ENCODE measurements at places on chromosomes 13 and 19. TPM values are rescaled to one million over a fixed set of nuclear protein-coding genes. Genes with fewer than 3 reads are reported as not detected.

DNA sequence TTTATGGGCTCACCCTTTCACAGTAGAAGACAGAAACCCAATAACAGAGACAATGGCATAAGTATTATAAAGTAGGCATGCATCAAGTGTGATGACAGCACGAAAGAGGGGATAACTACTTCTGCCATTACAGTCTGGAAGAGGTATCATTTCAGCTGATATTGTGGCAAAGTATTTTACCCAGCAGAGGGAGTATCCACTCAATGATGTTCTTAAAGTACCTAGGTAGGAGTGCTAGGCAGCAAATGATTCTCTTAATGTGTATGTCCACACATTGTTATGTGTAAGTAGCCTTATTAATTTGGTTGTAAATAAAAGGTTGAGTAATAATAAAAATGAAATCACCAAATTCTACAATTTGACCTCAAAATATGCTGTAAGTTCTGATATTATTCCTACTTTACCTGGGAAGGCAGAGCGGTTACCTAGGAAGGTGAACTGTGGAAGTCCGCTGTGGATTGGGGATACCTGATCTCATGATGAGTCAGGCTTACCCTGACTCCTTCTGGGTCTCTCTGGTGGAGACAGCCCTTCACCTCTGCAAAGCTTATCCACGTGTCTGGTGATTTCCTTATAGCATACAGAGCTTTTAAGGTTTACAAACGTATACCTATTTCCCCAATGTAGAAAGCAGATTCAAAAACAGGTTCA lies 4.1 kb upstream of the UBAC2 start:
- H3K27ac ChIP-seq = no peak overlapping the region
- no peak overlapping the region for H3K4me3 ChIP-seq
- H3K4me1 ChIP-seq = peaks cover 15% of the 10 kb centered on the region
- no peak for DNase-seq
- H3K36me3 ChIP-seq = no peaks in the 10 kb centered on the region

DNA sequence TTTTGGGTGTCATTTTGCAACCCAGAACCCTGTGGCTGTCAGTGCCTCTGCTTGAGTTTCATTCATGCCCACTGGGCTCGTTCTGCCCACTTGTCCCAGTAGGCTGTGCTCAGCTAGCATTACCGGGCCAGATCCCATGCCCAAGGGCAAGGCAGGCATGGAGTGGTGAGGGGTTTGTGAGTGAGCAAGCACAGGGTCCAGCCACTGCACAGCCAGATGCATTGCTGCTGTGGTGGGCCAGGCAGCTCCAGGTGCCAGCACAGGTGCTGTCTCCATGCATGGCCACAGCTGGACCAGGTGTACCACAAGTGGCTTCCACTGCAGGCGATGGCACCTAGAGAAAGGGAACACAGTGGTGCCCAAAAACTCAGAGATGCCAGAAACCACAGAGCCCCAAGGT lies 1671.2 kb downstream of the OLFM4 start:
- DNase-seq = no peak
- H3K4me3 ChIP-seq = no peak overlapping the region
- H3K36me3 ChIP-seq = no peaks in the 10 kb centered on the region
- H3K27me3 ChIP-seq = no peaks in the 10 kb centered on the region
- no peak overlapping the region for H3K27ac ChIP-seq

GRCh38 chr19:6686628-6686975 lies 16.6 kb upstream of the TNFSF14 start:
- no peaks in the 10 kb centered on the region for H3K27me3 ChIP-seq
- no peaks in the 10 kb centered on the region for H3K4me1 ChIP-seq
- no peak overlapping the region for H3K4me3 ChIP-seq
- H3K27ac ChIP-seq = no peak overlapping the region

DNA sequence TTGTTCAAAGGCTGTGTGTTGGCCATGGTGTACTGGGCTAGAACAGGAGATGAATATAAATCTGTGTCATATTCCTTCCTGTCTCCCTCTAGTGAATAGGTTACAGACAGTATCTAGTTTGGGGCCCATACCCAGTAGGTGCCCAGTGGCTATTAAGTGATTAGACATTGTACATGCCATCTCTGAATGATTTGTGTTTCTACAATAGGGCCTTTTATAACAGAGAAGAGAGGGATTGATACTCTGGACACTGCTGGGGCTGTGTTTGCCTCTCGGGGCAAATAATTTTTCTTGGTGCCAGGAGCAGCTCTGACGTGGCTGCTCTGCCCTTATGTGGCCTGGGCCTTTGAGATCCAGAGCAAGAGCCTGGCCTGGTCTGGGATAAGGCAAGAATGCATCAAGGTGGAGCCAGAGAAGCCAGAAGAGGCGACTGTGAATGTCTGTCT lies 403.1 kb downstream of the SPRY2 start:
- peak overlapping the region; percentile 81 for H3K27ac ChIP-seq
- no peak overlapping the region for H3K4me3 ChIP-seq
- DNase-seq = no peak
- H3K36me3 ChIP-seq = no peaks in the 10 kb centered on the region
- no peaks in the 10 kb centered on the region for H3K27me3 ChIP-seq

GRCh38 chr19:21485926-21486325 lies 19.5 kb upstream of the ZNF429 start:
- H3K27ac ChIP-seq = no peak overlapping the region
- DNase-seq = no peak
- H3K4me1 ChIP-seq = peaks cover 8% of the 10 kb centered on the region
- no peak overlapping the region for H3K4me3 ChIP-seq

- H3K27me3 ChIP-seq = no peaks in the 10 kb centered on the region
- DNase-seq = peak; percentile 89
These were observed 2.9 kb upstream of the LTBP4 start for GRCh38 chr19:40598121-40598917.

GRCh38 chr13:76692346-76692745 lies 193.9 kb downstream of the KCTD12 start:
- peaks cover 8% of the 10 kb centered on the region for H3K4me1 ChIP-seq
- H3K4me3 ChIP-seq = no peak overlapping the region
- no peaks in the 10 kb centered on the region for H3K36me3 ChIP-seq
- H3K27me3 ChIP-seq = no peaks in the 10 kb centered on the region

- peaks cover 7% of the 10 kb centered on the region for H3K27me3 ChIP-seq
- H3K4me3 ChIP-seq = no peak overlapping the region
- H3K36me3 ChIP-seq = no peaks in the 10 kb centered on the region
- DNase-seq = no peak
- H3K4me1 ChIP-seq = peaks cover 8% of the 10 kb centered on the region
These were observed 5.4 kb upstream of the PALM start for GRCh38 chr19:703329-703650.

DNA sequence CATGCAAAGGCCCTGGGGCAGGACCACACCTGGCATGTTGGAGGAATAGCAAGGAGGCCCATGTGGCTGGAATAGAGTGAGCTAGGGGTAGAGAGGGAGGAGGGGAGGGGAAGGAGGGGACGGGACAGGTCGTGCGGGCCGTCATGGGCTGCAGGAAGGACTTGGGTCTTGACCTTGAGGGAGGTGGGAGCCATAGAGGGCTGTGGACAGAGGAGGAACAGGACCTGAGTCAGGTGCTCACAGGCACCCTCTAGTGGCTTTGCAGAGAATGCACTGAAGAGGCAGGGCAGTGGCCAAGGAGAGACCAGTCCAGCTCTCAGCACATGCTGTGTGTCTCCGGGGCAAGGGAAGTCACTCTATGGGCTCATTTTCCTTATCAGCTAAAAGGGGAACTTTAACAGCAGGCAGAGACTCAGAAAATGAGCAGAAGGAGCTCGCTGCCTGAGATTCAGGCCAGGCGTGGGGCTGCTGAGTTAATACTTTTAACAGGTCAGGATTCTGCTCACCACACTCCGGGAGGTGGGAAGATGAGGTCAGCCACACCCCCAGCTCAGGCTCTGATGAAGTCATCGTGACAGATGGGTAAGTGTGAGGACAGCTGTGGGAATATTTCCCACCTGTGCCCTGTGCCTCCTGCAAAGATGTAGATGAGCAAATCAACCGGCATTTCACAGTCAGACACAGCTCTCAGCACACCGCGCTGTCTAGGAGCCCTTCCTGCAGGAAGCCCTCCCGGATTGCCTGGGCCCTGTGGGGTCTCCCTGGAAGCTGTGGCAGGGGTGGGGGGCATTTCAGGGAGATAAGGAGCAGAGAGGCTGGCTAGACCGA lies 6.0 kb upstream of the TNFAIP8L1 start:
- no peaks in the 10 kb centered on the region for H3K27me3 ChIP-seq
- peak; percentile 73 for DNase-seq
- H3K4me3 ChIP-seq = no peak overlapping the region
- H3K36me3 ChIP-seq = no peaks in the 10 kb centered on the region
- peak overlapping the region; percentile 28 for H3K27ac ChIP-seq

GRCh38 chr13:30338331-30338851 lies 31.0 kb upstream of the KATNAL1 start:
- no peak for DNase-seq
- no peak overlapping the region for H3K27ac ChIP-seq
- H3K36me3 ChIP-seq = no peaks in the 10 kb centered on the region
- peaks cover 18% of the 10 kb centered on the region for H3K4me1 ChIP-seq

DNA sequence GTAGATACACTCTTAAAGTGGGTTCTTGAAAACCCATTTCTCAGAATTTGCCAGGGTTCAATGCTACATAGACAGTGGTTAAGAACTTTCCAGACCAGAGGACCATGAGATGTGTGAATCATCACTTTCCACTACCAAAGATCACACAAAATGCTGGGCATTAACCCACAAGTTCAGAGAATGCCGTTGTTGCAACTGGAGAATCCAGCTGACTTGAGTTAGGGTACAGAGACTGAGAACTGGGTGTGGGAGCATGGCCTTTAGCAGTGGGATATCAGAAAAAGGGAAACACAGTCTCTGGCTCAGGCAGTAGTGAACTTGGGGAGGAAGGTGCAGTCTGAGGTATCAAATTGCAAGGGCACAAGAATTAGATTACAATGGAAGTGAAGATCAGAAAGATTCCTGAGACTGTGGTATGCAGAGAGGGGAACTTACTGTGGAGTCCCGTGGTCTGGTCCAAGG lies 51.5 kb upstream of the WDFY2 start:
- H3K27ac ChIP-seq = no peak overlapping the region
- no peaks in the 10 kb centered on the region for H3K27me3 ChIP-seq
- no peaks in the 10 kb centered on the region for H3K4me1 ChIP-seq
- no peaks in the 10 kb centered on the region for H3K36me3 ChIP-seq
- no peak overlapping the region for H3K4me3 ChIP-seq

GRCh38 chr13:50126263-50126992 lies 111.2 kb downstream of the KCNRG start:
- H3K36me3 ChIP-seq = no peaks in the 10 kb centered on the region
- no peaks in the 10 kb centered on the region for H3K27me3 ChIP-seq
- H3K4me3 ChIP-seq = peak overlapping the region; percentile 93
- DNase-seq = peak; percentile 13
- peak overlapping the region; percentile 99 for H3K27ac ChIP-seq
- H3K4me1 ChIP-seq = peaks cover 54% of the 10 kb centered on the region

DNA sequence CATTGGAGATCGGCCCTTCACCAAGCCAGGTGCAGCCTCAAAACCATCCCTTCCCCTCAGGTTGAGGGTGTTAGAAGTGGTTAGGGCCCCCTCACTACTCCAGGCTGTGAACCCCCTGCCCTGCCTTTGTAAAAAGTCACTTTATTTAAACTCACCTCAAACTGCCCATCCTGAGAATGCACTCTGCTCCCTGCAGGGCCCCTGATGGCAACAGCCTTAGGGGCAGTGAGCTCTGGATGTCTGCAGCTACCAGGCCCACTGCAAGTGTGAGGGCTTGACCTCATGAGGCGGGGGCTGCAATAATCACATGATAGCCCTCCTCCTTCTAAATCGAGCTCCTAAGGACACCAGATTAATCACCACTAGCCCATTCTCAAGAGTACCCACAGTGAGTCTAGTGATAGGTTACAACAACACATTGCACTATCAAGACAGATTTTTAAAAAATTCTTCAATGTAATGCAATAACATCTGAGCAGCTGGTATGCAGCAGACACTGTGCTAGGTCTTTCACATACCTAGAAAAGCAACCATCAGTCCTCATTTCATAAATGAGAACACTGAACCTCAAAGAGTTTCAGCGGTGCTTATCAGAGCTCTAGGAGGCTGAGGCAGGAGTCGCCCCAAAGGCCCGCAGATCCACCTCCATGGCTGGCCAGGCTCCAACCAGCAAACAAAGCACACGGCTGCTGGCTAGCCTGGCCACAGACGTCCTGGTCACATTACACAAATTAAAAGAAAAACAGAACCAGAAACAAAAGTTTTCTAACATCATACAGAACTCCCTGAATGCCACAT lies 26.0 kb downstream of the SLC7A1 start:
- H3K4me3 ChIP-seq = no peak overlapping the region
- H3K27ac ChIP-seq = peak overlapping the region; percentile 10
- no peaks in the 10 kb centered on the region for H3K36me3 ChIP-seq
- DNase-seq = peak; percentile 83

DNA sequence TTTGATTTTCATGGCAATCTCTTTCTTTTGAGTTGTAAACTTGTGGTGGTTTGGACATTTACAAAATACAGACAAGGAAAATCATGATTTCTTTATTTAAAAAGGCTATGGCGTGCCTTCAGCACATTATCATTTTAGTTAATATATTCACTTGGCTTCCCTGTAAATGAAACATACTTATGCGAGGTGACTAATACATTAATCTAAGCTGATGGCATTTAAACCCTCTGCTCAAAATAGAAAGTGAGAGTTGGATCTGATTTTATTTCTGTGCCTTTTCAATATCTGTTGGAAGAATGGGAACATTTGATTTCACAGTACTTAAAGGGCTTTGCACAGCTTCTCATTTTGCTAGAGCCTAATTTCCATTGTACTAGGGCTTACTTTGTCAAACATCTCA lies 289.8 kb downstream of the MTUS2 start:
- H3K4me3 ChIP-seq = no peak overlapping the region
- H3K27me3 ChIP-seq = no peaks in the 10 kb centered on the region
- H3K27ac ChIP-seq = no peak overlapping the region
- DNase-seq = no peak
- H3K36me3 ChIP-seq = no peaks in the 10 kb centered on the region

GRCh38 chr19:18392417-18392816 lies 5.0 kb downstream of the LRRC25 start:
- H3K4me1 ChIP-seq = peaks cover 32% of the 10 kb centered on the region
- no peaks in the 10 kb centered on the region for H3K27me3 ChIP-seq
- H3K4me3 ChIP-seq = no peak overlapping the region
- H3K36me3 ChIP-seq = no peaks in the 10 kb centered on the region

DNA sequence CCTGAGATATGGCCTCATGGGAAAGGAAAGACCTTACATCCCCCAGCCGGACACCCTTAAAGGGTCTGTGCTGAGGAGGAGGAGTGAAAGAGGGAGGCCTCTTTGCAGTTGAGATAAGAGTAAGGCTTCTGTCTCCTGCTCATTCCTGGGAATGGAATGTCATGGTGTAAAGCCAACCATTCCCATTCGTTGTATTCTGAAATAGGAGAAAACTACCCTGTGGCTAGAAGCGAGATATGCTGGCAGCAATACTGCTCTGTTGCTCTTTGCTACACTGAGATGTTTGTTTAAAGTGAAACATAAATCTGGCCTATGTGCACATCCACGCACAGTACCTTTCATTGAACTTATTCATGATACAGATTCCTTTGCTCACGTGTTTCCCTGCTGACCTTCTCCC lies 783 bp upstream of the ZNF587B start:
- DNase-seq = no peak
- H3K27me3 ChIP-seq = no peaks in the 10 kb centered on the region
- H3K4me1 ChIP-seq = peaks cover 26% of the 10 kb centered on the region

Gene FARP1
- total RNA-seq = 93.6 TPM

Gene LAIR2
- total RNA-seq = not detected

Gene ZNF208
- 4.4 TPM for total RNA-seq

Gene EDDM13
- not detected for total RNA-seq

Gene PNMA8C
- total RNA-seq = not detected

Gene XAB2
- 36.3 TPM for total RNA-seq

Gene ZNF773
- total RNA-seq = 1.6 TPM

Gene TUBA3C
- total RNA-seq = not detected
